ENCODE measurements at places on chromosomes 6 and 20.
A peak's percentile ranks its signal among the peaks of the same experiment; 100 is the strongest.

- no peak for DNase-seq
Measured at GRCh38 chr6:170277893-170278742, 12.8 kb downstream of the DLL1 start.

DNA sequence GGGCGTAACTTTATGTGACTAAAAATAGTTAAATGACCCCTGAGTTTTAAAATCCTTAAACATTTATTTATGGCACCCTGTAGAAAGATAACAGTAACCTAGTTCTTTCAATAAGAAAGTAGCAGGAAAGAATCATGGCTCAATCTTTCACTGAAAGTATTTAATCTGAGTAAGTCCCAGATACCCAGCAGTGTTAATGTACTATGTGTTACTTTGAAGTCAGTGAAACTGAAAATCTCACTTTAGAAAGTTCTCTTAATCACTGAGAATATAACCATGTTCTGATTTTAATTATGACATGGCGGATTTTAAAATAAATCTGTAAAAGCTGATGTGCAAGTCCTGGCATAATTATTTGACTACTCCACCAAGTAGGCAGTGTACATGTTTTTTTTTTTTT lies 8.1 kb upstream of the HEY2 start:
- DNase-seq: no peak

- DNase-seq: no peak
Measured at GRCh38 chr20:38123021-38123587, 42.0 kb downstream of the TGM2 start.

GRCh38 chr6:148502083-148502772 lies 159.6 kb downstream of the SASH1 start:
- no peak for DNase-seq

GRCh38 chr6:88238065-88238464 lies 71.9 kb upstream of the CNR1 start:
- DNase-seq: no peak

DNA sequence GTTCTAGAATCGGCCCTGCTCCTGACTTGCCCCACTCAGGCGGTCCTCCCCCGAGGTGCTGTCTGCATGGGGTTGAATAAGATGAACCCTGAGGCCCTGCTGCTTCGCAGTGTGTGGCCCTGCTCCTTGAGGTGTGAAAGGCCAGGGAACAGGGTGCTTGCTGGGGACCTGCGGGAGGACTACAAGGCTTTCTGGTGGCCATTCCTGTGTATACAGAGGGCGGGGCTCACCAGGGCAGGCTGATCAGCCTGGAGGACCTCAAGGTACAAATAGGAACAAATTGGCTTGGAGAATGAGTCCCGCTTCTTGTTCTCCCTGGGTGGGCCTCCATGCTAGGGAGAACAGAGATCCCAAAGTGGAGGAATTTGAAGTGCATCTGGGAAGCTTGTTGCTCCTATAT lies 5.7 kb downstream of the NOTCH4 start:
- DNase-seq: no peak

DNA sequence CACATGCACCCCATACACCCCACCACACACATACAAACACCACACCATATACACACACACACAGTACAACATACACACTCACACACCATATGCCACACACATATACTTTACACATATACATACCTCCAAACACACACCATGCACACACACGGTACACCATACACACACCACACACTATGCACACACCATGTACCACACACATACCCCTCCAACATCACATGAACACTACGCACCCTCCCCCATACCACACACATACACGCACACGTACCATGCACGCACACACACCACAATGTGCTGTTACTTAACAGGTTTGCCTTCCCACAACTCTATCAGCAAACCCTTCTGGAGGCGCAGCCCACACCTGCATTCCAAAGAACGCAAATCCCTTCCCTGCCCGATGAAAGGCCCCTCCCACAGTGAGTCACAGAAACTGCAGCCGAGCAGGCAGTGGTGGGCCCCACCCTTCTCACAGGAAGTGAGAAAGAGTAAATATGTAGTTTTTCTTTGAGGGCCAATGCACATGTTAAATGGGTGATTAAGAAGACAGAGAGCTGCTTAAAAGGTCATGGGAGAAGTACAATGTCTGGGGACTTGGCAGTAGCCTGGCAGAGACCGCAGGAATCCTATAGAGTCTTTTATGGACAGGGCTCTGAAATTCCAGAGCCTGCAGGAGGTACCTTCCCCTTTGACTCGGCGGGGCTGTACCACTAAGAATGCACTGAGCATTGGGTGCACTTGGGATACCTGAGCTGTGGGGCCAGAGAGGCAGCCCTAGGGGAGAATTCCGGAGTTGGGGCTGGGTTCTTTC lies 34.1 kb upstream of the EZR start:
- peak; percentile 79 for DNase-seq

GRCh38 chr6:124490122-124490521 lies 472.1 kb upstream of the RNF217 start:
- DNase-seq: no peak

- DNase-seq: no peak
Measured at GRCh38 chr6:160505970-160506369, 157.8 kb downstream of the SLC22A3 start.

DNA sequence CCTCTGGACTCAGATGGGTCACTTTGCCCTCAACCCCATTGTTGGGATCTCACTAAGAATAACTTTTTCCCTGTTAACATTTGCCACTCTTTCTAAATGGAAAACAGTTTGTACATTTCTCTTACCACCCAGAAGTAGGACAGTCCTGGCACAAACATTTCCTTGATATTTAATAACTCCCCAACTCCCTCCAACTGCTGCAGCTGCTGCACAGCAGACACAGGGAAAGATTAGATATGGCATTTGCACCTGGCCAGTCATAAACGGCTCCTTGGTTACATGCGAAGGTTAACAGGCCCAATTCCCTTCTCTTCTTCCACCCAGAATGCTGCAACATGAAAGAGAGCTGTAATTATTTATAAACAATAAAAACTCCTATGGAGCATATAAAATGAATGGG lies 55.9 kb upstream of the SOX4 start:
- no peak for DNase-seq

DNA sequence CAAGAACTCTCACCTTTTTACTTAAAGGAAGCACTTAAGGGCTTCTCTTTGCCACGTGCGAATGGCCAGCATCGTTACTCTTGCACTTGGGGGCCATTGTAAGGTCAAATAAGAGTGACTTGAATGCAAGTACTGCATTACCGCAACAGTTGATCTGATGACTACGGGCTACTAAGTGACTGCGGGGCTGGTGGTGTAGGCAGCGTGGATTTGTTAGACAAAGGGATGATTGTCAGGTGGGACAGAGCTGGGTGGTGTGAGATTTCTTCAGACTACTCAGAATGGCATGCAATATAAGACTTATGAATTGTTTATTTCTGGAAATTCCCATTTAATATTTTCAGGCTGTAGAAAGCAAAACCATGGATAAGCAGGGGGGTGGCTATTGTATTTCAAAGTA lies 199.7 kb upstream of the UST start:
- no peak for DNase-seq

- peak; percentile 8 for DNase-seq
Measured at GRCh38 chr20:51661609-51662178, 106.5 kb downstream of the ATP9A start.

All from activated CD4-positive, alpha-beta T cell treated with anti-CD3 and anti-CD28 coated beads for 24 hours (primary cell).